ENCODE measurements at places on chromosomes 11 and 22.

DNA sequence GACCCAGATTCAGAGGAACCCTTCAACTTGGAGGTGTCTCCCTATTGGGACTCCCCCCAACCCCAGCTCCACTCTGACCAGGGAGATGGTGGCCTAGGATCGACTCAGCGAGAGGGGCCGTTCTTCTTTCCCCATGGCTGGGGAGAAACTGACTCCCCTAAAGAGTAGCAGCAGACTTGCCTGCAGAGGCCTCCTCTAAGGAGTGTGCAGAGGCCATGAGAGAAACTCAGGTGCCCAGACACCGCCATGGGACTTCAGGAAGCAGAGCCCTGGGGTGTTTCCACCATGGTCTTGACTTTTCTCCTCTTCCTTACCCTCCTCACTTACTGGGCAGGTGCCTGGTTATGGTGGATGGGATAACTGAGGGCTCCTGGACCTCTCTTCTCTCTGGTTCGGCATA lies 2.6 kb upstream of the TOP3B start:
- DNase-seq, result no peak

DNA sequence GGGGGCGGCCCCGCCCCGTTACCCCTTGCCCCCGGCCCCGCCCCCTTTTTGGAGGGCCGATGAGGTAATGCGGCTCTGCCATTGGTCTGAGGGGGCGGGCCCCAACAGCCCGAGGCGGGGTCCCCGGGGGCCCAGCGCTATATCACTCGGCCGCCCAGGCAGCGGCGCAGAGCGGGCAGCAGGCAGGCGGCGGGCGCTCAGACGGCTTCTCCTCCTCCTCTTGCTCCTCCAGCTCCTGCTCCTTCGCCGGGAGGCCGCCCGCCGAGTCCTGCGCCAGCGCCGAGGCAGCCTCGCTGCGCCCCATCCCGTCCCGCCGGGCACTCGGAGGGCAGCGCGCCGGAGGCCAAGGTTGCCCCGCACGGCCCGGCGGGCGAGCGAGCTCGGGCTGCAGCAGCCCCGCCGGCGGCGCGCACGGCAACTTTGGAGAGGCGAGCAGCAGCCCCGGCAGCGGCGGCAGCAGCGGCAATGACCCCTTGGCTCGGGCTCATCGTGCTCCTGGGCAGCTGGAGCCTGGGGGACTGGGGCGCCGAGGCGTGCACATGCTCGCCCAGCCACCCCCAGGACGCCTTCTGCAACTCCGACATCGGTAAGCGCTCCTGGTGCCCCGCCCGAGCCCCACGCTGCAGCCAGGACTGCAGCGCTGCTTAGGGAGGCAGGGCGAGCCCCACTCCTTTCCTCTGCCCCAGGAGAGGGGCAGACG lies at the start of gene TIMP3:
Gene TIMP3, plus strand, starts transcription at position 169 of the 700 bp plus-strand sequence. Its CDS starts 297 bp downstream, at position 466.
- DNase-seq, result peak; percentile 96

GRCh38 chr11:86798988-86799387 lies 1.4 kb upstream of the PRSS23 start:
- DNase-seq, result no peak

- peak; percentile 46 for DNase-seq
These were observed 24.1 kb upstream of the CCDC188 start for GRCh38 chr22:20174785-20175596.

GRCh38 chr11:27807596-27807995 lies 107.3 kb upstream of the BDNF start:
- no peak for DNase-seq

DNA sequence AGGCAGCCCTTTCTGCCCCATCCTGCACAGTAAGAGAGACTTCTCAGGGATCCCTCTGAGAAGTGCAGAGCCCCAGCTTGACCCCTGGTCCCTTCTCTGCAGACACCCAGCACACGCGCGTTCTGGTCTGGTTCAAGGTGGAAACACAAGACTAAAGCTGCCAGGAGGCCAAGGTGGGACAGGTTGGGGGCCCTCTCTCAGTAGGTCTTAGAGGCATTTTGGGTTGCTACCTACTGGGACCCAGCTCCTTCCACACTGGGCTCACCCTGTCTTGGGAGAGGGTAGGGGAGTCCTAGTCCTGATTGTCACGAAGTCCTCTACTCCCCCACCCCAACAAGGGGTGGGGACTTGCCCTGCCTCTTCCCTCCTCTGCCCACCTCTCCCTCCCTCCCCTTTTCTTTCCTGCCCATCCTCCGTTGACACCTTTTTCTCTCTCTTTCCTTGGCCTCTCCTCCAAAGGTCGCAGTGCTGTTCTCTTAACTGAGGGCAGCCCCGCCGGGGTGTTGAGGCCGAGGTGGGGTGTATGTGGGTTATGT lies 763 bp upstream of the SOX10 start:
- DNase-seq, result no peak

- no peak for DNase-seq
These were observed 22.8 kb downstream of the CASP5 start for GRCh38 chr11:105000167-105000566.

Measured in tongue (tissue), 3 donors.